Ecto neural progenitor cell (in vitro differentiated cells): ENCODE measurements at places on chromosomes 7 and 10.

DNA sequence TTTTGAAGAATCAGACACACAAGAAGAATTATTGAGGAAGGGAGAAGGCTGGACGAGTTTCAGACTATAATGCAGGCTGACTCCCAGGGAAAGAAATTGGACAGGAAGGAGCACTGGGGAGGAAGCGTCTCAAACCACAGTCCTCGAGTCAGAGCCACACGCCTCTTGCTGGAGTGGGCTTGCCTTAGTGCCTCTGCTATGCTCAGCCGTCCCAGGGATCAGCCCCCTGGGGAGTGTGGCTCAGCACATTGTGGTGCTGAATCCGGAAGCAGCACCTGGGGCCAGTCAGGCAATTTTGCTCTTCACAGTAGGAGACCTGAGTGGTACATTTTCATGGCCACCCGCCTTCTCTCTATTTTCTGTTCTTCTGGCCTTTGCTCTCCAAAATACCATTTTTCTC, 67.4 kb upstream of the SLC35G1 start:
- no peak for DNase-seq

GRCh38 chr7:83849131-83849530, 200.2 kb upstream of the SEMA3E start:
- DNase-seq: no peak

GRCh38 chr7:70657989-70658632, 473.8 kb upstream of the GALNT17 start:
- DNase-seq: no peak

DNA sequence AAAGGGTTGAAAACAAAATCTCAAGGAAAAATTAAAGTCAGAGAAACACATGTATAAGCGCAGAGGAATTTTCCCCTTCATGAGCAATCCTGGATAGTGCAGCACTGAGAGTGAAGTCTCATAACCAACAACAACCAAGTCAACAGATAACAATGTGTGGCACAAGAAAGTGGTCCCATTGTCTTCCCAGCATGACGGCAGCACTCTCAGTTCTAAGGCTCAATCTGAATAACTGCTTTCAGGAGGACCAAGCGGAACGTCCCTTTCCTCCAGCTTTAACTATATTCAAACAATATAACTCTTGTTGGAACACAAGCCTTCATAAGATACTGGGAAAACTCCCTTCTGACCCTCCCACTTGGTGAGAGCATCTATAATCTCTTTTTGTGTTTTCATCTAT, 137.9 kb downstream of the RAPGEF5 start:
- DNase-seq: no peak

DNA sequence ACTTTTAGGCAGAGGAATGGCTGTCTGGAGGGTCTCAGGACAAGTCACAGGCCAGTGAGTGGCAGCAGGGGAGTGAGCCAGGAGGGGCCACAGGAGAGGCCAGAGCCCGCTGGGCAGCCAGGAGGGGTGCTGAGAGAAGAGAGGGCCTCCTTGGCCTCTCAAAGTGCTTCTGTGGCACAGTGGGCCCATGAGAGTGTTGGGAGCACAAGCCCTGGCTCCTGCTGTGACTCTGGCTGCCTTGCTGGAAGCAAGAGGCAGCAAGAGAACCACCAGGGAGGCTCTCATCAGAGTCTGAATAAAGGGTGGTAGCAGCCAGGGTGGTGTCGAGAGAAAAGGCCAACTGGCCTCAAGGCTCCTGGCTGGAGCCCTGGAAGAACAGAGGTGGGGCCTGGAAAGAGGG, 91.1 kb downstream of the VOPP1 start:
- DNase-seq: no peak

DNA sequence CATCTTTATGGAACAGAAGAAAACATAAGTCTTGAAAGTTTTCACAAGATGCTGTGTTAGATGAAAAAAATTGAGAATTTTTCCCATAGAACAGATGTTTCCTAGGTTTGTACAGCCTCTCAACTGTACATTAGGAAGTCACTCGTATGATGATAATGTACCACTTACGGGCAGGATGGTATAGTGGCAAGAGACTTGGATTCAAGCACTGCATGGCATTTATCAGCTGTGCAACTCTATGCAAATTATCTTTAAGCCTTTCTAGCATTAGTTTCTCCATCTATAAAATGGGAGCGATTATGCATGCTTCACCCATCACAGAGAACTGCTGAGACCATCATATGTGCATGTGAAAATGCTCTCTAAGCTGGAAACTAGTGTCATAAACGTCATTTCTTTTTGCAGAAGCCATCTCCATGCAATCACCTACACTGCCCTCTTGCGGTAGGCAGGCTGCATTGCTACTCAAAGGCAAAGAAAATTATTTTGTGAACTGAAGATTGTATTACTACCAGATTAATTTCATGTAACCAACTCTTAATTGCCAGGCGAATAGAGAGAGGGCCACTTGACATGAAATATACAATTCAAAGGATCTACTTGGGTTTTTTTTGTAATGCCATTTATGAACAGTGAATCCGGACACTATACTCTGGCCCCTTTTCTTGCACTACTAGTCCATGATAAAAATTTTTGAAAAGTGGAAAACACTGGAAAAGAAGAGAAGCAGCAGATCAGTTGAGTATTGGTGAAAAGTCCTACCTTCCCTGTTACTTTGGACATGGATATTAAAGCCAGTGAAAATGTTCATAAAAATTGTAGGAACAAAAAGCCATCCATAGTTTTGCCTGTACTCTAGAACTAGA, 102.3 kb downstream of the JAZF1 start:
- DNase-seq: no peak

DNA sequence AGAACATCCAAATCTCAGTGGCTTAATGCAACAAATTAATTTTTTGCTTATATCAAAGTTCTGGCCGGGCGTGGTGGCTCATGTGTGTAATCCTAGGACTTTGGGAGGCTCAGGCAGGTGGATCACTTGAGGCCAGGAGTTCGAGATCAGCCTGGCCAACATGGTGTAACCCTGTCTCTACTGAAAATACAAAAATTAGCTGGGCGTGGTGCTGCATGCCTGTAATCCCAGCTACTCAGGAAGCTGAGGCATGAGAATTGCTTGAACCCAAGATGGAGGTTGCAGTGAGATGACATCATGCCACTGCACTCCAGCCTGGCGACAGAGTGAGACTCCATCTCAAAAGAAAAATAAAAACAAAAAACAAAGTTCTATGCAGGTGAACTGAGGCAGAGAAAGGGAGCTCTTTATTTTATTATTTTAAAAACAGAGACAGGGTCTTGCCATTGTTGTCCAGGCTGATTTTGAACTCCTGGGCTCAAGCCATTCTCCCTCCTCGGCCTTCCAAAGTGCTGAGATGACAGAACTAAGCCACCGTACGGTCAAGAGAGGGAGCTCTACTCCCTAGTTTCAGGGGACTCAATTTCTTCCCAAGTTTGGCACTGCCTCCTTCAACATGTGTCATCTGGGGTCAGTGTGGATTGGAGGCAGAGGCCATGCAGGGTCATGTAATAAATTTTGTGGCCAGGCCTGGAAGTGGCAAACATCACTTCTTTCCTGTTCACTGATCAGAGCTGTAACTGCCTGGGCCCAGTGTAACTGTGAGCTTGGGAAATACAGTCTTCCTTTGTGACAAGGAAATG, 2.4 kb downstream of the ADCK2 start:
- DNase-seq: no peak

GRCh38 chr7:117993377-117994003, 120.2 kb upstream of the CTTNBP2 start:
- peak; percentile 62 for DNase-seq

GRCh38 chr7:106869954-106870353, 4.9 kb downstream of the PIK3CG start:
- no peak for DNase-seq

DNA sequence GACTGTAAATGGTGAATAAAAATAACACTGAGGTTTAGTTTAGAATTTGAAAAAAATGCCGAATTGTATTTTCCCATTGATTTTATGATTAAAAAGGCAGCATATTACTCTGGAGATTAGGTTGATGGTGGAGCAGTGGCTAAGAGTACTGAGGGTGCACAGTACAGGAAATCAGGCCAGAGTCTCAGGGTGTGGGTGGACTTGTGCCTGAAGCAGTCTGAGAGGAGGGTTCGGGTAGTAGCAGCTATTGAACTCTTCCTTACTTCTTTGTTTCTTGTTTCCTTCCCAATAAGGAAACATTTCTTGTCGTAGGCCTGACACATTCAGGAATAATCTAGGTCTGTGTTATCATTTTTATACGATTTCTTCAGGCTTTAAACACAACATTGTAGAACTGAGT, 319.0 kb upstream of the MBL2 start:
- DNase-seq: no peak

DNA sequence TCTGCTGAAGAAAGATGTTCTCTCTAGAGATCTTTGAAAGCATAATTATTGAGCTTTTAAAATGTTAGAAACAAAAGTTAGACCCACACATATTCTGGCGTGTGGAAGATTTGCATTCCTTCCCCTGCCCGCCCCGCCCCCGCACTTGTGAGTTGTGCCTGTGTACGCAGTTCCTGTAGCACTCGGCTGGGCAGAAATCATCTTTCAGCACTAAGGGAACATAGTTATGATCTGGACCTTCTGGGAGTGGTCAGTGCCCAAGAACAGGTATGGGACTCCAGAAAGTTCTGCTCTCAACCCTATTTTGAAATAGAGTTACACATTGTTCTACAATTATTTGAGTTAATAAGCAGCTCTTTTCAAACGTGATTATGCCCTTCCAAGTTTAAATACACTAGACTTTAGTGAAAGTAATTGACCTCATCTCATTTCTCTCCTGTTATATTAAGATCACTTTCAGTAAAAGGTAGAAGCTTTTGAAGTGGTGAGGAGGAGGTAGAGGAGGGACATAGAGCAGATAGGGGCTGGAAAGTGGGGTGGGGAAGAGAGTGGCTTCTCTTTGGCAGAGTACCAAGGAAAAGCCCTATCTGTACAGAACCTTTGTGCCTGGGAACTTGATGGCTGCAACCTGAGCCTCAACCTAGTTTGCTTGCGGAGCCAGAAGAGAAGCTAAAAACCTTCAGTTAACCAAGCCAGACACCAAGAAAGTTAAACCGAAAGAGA, 5.7 kb downstream of the BLVRA start:
- no peak for DNase-seq

DNA sequence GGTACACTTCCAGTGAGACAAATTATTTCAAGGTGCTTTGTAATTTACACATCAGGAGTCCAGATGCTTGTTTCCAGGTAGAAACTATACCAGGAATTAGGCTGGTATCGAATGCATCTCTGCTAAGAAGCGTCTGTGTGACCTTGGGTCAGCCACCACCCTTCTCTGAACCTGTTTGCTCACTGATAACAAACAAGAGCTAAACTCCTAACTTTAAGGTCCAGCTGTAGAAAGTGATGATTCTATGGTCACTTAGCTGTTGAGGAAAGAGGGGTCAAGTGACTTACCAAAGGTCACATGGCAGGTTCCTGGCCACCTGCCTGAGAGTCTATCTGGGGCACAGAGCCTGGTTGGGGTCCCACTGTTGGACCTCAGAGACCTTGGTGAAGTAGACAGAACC, 95.4 kb downstream of the HIF1AN start:
- no peak for DNase-seq

DNA sequence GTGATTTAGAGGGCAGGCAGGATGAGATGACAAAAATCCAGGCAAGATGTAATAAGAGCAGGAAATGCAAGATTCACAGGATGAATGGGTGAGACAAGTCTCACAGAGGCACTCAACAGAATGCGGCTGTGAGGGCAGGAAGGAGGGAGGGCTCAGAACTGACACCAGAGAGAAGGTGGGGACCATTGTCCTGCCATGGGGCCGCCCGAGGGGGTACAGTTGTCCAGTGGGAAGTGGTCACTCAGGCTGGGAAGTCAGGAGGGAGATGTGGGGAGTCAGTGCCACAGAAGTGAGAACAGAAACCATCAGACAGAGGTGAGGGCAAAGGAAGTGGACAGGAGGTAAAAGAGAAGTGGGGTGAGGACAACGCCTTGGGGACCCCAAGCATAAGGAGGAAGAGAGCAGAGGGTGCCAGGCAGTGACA, 8.9 kb downstream of the HIP1 start:
- DNase-seq: no peak

DNA sequence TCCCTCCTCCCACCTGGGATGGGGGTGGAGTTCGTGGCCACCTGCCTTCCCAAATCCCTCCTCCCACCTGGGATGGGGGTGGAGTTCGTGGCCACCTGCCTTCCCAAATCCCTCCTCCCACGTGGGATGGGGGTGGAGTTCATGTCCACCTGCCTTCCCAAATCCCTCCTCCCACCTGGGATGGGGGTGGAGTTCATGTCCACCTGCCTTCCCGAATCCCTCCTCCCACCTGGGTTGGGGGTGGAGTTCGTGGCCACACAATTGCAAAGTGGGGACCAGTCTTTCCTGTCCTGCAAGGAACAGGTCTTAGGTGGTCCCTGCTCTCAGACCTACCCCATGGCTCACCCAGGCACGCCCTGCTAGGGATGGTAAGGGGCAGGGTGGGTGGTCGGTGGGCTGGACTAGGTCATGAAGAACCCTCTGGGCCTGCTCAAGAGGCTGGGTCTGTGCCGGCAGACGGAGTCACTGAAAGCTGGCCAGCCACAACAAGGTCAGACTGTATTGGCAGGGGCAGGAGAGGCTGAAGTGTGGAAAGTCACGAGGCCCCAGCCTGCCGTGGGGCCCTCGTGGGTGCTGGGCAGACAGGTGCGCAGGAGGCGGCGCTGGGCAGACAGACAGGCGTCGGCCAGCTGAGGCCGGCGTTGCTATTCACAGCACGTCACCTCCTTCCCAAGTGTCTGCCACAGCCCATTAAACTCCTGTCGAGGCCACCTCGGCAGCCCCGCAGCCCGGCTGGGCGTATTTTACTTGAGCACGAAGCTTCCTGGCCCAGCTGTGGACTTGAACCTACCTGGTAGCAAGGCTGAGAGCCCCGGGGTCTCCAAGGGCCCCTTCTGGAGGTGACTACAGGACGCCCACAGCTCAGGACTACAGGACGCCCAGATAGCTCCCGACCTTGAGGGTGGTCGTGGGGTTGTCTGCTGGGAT, 4.1 kb downstream of the KNDC1 start:
- DNase-seq: no peak

GRCh38 chr7:148987751-148988512, 40.4 kb downstream of the PDIA4 start:
- no peak for DNase-seq

DNA sequence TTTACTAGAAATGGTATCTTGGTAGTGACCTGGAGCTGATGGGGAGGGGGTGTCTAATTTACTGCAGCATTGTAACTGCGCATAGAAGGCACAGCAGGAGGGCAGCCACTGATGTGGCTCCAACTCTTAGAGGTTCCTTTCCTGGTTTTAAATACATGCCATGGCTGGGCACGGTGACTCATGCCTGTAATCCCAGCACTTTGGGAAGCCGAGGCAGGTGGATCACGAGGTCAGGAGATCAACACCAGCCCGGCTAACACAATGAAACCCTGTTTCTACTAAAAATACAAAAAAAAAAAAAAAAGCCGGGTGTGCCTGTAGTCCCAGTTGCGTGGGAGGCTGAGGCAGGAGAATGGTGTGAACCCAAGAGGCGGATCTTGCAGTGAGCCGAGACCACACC, 19.2 kb upstream of the SEC61G start:
- DNase-seq: no peak

GRCh38 chr7:82998436-82998835, 164.2 kb downstream of the PCLO start:
- DNase-seq: no peak

GRCh38 chr7:51253157-51253556, 63.5 kb downstream of the COBL start:
- DNase-seq: peak; percentile 15
